Non-pigmented ciliary epithelial cell (primary cell): ENCODE measurements at places on chromosomes 12 and 14.

GRCh38 chr12:72832024-72832423 lies 559.9 kb downstream of the TRHDE start:
- DNase-seq = no peak

GRCh38 chr12:69666798-69667197 lies 32.3 kb downstream of the BEST3 start:
- no peak for DNase-seq

DNA sequence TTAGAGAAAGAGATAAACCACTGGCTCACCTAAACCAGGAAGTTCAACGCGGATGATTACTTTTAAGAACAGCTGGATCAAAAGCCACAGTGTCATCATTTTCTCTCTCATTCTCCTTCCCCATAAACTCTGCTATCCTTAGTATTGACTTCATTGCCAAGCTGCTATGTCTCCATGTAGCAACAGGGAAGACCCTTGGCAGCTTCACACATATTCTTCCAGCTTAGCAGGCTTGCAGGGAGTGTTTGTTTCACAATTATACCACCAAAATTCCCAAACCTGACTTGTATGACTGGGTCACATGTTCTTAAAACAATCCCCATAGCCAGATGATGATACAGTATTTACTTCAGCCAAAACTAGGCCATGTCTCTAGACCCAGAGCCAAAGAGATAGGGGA lies 235.5 kb downstream of the PAWR start:
- no peak for DNase-seq

DNA sequence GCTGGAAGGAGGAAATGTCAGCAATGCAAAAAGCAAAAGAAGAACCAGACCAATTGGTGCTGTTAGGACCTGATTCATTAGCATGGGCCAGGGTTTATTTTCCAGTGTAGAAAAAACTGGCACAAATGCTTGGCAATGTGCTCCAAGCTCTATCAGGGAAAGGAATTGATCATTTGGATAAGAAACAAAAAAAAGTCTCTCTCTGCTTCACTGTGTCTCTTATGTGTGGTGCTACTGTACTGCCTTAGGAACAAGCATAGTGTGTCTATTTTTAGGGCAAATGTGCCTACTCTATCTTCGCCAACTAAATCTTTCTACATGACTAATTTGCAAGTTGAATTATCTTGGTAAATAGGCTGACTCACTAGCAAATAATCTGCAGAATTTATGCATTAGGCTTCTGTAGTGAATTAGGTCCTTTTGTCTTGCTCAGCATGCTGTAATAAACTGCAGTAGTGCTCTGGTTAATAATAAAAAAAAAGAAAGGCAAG lies 236.7 kb downstream of the MDGA2 start:
- peak; percentile 48 for DNase-seq

- DNase-seq = no peak
Observed at GRCh38 chr12:3928538-3929184, 55.5 kb upstream of the PARP11 start.

- DNase-seq = no peak
Observed at GRCh38 chr12:107822356-107822755, 47.9 kb downstream of the ASCL4 start.

- DNase-seq = peak; percentile 89
Observed at GRCh38 chr14:61476754-61477410, 155.5 kb downstream of the PRKCH start.

DNA sequence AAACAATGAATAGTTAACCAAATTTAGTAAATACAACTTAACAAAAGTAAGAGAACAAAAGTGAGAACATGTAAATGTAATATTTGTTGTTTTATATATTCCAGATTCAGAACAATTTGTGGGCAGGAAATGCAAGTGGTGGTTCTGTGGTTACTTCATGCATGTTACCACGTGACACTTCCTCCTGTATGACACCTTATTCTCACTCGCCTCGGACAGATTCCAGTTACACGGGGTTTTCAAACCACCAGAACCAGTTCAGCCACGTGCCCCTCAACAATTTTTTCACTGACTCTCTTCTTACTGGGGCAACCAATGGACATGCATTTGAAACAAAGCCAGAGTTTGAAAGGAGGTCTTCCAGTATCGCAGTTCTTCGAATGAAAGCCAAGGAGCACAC lies 21.0 kb downstream of the ALX1 start:
- DNase-seq = no peak

GRCh38 chr12:110340706-110341105 lies 59.7 kb downstream of the ATP2A2 start:
- DNase-seq = no peak

DNA sequence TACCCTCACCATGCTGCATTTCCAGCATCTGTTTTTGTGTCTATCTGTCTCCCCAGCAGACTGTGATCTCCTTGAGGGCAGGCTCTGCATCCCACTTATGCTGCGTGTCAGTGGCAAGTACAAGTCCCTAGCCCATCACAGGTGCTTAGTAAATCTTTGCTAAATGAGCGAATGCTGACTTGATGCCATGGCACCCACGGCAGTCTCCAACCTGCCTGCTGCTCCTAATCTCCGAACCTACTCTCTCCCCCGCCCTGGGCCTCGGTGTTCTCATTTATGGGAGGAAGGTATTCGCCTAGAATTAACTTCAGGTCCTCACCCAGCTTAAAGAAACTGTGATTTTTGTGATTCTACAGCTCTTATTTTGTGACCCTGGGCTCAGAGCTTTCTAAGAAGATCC lies 109.9 kb downstream of the PRMT8 start:
- DNase-seq = no peak

DNA sequence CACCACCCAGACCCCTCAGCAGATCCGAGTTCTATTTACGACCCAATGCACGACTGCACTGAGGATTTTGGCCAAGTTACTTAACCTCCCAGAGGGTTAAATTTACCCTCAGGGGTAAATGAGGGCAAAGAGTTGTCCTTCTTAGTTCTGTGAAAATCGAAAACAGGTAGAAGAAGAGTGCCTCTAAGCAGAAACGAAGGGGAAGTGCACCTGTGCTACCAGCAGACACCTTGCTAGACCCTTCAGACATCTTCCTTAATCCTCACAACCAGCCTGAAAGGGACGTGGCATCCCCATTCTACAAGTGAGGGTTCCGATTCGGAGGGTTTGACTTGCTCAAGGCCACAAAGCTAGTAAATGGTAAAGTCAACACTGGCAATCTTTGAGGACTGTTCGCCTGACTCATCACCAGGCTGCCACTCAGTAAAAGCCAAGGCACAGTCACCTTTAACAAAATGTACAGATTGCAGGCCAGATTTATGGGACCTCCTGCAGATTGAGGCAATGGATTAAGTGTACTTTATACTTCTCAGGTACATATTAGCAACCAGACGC lies 1.6 kb downstream of the GSG1 start:
- no peak for DNase-seq

GRCh38 chr12:37543966-37544668 lies 772.5 kb upstream of the ALG10B start:
- no peak for DNase-seq

- DNase-seq = no peak
Observed at GRCh38 chr12:111444314-111444924, 38.7 kb downstream of the SH2B3 start.

DNA sequence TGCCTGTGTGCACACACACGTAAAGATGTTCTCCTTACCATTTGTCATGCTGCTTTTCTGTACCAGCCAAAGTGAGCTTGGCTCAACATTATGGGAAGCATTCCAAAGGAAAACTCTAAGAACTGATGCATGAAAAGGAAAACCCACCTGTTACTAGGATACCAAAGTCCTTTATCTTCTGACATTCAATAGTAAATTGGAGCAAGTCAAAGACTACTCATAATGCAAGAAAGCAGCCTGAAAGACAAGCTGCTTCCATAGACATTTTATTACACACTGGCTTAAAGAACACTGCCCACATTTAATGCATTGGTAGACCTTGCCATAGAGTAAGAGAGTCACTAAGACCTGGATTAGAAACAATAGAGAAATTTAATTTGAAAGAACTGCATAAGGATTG lies 159.0 kb downstream of the LRIG3 start:
- DNase-seq = no peak

- DNase-seq = no peak
Observed at GRCh38 chr12:77553976-77554619, 276.6 kb upstream of the NAV3 start.

GRCh38 chr12:69682110-69682755 lies 16.9 kb downstream of the BEST3 start:
- no peak for DNase-seq

DNA sequence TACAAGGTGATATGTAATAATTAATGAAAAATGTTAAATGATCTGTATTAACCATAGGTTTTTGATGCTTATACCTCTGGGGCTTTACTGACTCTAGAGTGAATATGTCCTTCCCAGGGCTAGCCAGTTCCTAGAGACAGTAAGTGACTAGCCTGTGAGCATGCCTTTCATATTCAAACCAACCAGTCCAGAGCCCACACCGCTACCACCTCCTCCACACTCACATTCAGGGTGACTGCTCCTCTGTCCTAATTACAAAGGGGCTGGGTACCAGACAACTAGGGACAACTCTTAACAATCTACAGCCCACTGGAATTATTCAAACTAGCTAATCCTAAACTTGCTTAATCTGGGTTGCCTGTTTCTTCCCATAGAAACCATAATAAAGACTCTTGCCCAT lies 49.0 kb downstream of the RALGAPA1 start:
- DNase-seq = no peak

DNA sequence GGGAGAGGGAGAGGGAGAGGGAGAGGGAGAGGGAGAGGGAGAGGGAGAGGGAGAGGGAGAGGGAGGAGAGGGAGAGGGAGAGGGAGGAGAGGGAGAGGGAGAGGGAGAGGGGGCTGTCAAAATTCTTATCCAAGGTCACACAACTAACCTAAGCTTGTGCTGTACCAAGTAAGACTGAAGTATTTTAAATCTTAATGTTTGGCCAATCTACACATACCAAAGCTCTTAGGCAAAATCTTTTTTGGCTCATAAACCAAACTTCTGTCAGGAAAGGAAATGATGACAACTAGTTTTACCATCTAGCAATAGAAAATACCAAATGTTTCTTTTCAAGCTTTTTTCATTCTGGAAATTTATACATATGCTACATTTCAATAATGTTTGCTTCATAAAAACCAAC lies 33.8 kb downstream of the CCDC38 start:
- peak; percentile 6 for DNase-seq

- DNase-seq = no peak
Observed at GRCh38 chr14:50791201-50791600, 39.8 kb downstream of the NIN start.

GRCh38 chr12:65420941-65421340 lies 142.5 kb downstream of the MSRB3 start:
- DNase-seq = no peak

DNA sequence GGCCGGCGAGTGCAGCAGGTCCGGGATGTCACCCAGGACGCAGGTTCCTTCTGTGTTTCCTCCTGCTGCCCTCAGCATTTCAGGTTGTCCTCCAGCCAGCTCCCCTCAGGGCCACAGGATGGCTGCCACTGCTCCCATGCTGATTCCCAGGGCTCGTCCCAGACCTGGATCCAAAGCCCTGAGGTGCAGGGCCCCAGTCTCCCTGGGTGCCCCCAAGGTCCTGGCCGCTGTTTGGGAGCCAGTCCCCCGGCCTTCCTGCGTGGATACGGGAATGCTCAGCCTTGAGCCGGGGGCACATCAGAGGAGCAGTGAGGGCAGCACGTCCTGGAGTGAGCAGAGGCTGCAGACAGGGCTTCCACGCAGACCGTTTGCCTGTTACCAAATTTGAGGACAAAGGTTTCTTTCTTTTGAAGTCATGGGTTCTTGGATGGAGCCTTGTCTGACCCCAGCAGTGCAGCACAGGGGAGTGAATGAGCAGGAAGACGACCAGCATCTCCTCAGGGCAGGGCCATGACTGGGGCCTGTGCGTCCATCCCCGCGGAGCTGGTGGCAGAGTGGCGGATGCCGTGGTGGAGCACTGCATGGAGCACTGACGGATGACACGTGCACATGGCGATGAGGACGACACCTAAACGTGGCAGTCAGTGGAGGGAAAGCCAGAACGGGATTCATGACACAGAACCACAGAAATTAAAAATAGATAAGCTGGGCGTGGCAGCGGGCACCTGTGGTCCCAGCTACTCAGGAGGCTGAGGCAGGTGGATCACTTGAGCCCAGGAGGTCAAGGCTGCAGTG lies 12.5 kb upstream of the CACNA2D4 start:
- DNase-seq = no peak

DNA sequence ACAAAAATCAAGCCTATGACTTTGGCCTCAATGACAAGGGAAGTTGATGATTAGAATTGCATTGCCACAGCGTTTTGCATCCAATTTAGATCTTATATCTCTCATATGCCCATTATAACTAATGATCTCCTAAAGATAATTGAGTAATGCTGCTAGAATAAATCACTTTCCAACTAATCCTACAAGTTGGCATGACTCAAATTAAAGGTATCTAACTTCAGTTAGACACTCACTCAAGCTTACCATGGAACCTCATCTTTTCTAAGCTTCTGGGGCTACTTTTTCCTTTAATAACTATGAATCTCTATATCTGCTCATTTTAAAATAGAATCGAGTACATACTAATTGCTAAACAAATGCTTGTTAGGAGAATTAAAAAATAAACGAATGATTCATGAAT lies 427.8 kb downstream of the BTG1 start:
- no peak for DNase-seq

GRCh38 chr12:91846466-91847055 lies 299.1 kb downstream of the BTG1 start:
- DNase-seq = no peak

- DNase-seq = no peak
Observed at GRCh38 chr12:130081117-130081805, 81.0 kb upstream of the FZD10 start.

GRCh38 chr12:115386946-115387345 lies 703.0 kb upstream of the TBX3 start:
- no peak for DNase-seq

GRCh38 chr12:41304526-41304925 lies 116.4 kb downstream of the PDZRN4 start:
- DNase-seq = no peak

DNA sequence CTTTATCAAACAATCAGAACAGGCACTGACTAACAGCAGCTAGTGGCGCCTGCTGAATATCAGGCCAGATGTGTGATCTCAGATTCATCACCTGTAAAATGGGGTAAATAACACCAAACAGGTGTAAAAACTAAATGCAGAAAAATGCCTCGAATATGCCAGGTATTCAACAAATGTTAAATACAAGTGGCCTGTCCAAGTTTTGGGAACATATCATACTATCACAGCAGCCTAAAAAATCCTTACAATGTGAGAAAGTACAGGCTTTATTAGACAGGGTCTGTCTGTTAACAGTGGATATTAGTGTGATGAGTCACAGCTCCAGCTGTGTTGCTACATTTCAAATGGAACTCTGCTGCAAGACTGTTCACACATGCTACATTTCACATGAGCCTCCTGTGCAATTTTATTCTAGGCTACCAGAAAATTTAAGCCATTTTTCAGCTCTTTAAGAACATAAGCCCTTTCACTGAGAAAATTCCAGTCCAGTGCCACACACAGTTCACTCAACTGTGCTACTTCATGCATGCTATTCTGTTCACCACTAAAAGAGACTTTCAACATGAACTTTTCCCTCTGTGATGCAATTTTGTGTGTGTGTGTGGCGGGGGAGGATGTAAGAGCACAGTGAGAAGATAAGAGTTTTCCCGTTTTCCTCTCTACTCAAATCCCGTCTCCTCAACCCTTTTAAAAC lies 56.7 kb downstream of the MSRB3 start:
- peak; percentile 89 for DNase-seq

GRCh38 chr12:2998789-2999264 lies 39.6 kb downstream of the TEAD4 start:
- DNase-seq = peak; percentile 71
